ENCODE measurements at places on chromosomes 1 and 21.

DNA sequence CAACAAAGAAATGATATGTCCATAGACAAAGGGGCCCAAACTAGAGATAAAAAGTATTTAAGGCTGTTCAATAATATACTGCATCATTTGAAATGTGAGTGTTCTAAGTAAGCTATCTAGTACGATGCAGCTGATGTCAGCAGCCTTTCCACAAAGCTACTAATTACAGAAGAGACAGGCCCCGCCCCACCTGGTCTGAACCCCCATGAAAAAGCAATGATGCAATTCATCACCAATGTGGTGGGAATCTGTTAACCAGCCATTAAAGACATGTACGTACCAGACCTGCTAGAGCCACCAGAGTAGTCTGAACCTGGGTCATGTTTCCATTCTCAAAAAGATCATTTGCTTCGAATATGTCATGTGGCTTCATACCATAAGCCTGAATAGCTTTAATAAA is 25.1 kb downstream of the CNN3 start:
- no peak for DNase-seq

- DNase-seq = no peak
These were observed 2.7 kb downstream of the TNFRSF14 start for GRCh38 chr1:2558861-2559260.

GRCh38 chr1:86703696-86704457 is 499 bp upstream of the SH3GLB1 start:
- DNase-seq = no peak

GRCh38 chr1:92298213-92298572 is 594 bp downstream of the GLMN start:
- DNase-seq = no peak

Measured in muscle of arm (tissue), 14 donors.